Adipocyte (in vitro differentiated cells): ENCODE measurements at places on chromosomes 16 and 17.

DNA sequence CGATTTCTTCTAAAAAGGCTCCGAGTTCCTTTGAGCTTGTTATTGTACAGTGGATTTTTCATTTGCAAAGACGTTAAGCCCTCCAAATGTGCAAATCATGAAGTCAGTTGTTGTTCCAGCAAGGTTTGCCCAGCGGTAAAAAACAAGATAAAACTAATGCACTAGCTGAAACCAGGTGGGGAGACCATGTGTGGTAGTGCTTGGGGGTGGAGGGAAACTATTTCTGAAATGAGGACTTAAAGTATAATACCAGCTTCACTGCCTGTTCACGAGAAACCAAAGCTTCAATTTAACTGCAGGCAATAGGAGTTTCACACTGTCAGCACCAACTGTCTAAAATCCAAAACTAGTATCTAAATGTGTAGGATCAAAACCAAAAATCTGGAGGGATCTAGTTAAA lies 22.3 kb downstream of the SMARCE1 start:
- no peak for DNase-seq

GRCh38 chr16:67782567-67783352 lies 23.6 kb downstream of the RANBP10 start:
- no peak for DNase-seq

GRCh38 chr17:48483004-48483403 lies 47.8 kb downstream of the HOXB1 start:
- no peak for DNase-seq

GRCh38 chr17:32523017-32523680 lies 36.4 kb downstream of the CDK5R1 start:
- DNase-seq, result no peak

DNA sequence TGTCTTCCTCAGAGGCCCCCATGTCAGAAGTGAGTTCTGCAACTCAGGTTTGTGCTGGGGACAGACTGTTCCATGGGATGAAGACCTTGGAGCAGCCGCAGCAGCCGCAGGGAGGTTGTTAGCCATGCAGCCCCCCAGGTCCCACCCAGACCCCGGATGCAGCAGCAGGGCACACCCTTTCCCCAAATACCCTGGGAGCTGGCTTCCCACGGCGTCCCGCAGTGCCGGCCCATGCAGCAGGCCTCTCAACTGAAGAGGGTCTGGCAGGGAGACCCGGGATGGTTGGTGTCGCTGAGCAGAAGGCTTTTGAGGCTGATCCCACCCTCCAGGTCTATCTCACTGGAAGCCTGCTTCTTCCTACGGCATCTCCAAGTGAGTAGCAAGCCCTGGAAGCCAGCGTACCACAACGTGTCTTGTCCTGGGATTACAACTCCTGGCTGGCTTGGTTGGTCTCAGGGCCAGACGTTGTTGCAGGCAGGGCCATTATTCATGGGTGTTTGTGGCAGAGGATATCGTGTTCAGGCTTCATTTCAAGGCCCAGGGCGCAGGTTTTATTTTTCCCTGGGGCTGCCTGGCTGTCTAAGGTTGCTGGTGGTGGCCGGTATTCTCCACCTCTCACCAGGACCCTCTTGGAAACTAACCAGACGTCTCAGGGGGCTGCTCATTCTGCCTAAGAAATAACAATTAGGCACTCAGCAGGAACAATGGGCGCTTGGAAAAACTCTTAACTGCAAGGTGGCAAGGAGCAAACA lies 223.2 kb downstream of the C16orf95 start:
- no peak for DNase-seq

DNA sequence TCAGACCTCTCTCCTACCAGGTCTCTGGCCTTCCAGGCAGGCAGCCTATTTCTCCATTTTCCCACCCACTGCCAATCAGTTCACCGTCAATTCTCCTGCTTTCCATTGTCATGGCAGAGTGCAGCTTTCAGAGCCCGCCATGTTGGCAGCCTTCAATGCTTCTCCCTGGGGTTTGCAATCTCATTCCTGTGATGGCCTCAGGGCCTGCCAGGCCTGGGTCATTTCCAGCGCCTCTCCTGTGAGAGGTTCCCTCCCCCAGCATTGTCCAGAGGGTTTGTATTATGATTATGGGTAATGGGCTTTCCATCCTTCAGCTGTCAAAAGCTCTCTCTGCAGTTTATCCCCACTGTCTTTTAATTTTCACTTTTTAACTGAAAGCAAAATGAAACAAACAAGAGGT lies 716.6 kb upstream of the CDH8 start:
- DNase-seq, result no peak

DNA sequence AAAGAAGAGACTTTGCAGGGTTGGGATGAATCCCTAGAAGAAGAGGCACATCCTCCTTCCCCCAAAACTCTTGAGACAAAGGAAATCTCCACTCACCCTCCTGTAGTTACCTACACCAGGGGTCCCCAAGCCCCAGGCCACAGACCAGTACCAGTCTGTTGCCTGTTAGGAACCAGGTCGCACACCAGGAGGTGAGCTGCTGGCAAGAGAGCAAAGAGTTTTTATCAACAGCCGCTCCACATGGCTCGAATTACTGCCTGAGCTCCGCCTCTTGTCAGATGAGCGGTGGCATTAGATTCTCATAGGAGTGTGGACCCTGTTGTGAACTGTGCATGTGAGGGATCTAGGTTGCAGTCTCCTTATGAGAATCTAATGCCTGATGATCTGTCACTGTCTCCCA lies 98.9 kb downstream of the CCT6B start:
- DNase-seq, result no peak

GRCh38 chr17:35765756-35766488 lies 5.2 kb downstream of the C17orf50 start:
- no peak for DNase-seq
